ENCODE measurements at places on chromosomes 13 and 19.

- no peak for DNase-seq
Measured at GRCh38 chr19:45780146-45780447, 2.2 kb downstream of the DMPK start.

DNA sequence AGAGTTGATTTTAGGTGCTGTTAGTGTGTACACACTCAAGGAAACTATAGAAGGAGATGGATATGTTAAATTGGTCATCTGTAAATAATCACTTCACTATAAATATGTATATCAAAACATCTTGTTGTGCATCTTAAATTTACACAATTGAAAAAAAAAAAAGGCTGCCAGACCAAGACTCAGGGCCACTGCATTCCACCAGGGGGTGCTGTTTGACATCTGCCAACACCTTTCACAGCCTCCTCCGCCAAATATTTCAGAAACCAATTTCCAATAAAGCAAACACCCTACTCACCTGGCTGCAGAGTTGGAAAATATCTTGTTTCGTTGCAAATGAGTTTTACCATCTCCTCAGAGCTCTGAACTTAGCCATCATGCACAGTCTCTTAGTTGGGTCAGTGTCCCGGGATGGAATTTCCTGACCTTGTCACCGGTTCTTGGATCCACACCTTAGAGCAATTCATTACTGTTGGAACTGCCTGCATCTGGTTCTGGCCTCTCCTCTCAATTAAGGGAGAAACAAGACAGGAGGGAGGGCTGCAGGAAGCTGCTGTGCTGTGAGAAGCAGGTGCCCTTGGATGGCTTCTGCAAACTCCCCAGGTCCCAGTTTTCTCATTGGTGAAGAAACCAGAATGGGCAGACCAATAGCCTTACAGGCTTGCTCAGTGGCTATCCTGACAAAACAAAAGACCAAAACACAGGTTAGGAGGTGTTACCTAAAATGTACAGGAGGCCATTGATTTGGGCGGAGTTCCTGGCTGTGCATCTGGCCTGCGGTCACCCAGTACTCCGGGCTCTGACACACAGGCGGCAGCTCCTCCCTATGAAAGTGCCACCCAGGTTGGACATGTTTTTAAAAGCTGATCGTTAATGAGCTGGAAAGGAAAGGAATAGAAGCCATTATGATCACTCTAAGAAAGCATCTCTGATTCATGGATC is 746.6 kb downstream of the UQCRFS1 start:
- peak; percentile 19 for DNase-seq

- DNase-seq = no peak
Measured at GRCh38 chr13:73521290-73521624, 462.5 kb downstream of the KLF5 start.

DNA sequence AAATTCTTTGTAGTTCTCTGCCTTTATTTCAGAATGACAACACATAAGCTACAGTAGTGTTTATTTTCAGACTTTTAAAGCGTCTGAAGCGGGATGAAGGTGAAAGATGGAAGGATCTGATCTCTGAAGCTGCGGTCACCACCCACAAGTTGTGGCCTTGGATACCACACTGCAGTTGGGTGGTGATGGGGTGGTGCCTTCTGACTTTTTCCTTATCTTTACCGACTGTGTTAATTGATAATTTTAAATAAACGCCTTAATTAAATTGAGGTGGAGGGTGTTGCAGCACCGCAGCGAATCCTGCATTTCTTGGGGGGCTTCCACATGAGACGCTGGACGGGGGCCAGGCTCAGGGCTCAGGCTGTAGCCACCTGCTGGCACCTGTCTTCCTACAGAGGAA is 1.3 kb downstream of the TFDP1 start:
- DNase-seq = no peak

DNA sequence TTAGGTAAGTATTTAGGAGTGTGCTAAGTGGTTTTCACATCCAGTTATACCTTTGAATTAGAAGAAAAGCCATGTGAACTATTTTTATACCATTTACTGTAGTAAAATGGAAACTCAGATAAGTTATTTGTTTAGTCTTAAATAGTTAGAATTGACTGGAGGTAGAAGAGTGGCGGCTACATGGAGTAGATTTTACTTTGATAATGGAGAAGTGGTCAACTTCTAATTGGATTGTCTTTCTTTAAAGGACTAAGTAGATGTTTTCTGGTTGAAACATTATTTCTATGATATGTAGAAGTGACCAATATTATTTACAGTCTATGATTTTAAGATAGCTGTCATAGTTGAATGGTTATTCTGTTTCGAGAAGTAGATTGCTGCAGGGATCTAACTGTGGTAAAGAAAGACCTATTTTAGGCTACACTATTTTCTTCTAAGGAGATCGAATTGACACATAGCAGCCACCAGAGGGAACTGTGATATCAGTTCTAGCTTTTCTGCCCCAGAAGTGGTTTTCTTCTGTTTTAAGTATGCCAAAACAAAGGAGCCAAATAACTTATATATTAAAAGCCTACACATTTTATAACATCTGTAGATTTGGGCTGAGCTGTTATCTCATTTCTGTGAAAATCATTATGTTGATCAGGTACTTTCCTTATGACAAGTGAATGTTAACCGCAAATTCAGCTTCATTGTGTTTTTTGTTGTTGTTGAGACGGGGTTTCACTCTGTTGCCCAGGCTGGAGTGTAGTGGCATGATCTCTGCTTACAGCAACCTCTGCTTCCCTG is 26.1 kb downstream of the ZMYM2 start:
- peak; percentile 9 for DNase-seq

DNA sequence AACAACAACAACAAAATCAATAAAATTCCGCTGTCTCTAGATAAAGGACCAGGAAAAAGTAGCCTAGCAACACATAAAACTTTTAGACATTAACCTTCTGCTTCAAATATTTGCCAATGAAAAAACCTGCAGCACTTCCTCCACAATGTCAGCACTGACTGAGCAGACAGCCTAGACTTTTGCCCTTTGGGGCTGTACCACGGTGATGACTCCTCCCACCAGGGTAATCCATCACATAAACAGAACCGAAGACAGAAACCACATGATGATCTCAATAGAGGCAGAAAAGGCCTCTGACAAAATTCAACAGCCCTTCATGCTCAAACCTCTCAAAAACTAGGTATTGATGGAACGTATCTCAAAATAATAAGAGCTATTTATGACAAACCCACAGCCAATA is 30.2 kb upstream of the TRPC4 start:
- DNase-seq = no peak

- peak; percentile 23 for DNase-seq
Measured at GRCh38 chr13:77544355-77544754, 8.8 kb downstream of the SCEL start.

- DNase-seq = no peak
Measured at GRCh38 chr13:112782429-112783010, 92.7 kb downstream of the ATP11A start.

- no peak for DNase-seq
Measured at GRCh38 chr19:35908973-35909683, 1.0 kb upstream of the TYROBP start.

DNA sequence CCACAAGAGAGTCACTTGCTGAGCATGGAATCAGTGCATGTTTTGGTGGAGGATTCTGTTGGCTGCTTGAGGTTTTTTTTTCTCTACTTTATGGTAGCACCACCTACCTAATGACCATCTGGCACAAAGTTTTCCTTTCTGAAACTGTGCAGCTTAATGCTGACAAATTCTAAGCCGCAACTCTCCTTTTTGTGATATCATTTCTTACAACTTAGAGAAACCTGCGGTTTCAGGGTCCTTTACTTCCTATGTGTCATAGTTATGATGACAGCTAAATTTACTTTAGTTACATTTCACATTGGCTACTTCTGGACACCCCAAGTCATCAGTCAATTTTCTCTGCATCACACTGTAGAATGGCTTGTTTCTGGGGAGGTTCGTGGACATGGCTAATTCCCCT is 115.4 kb upstream of the TMTC4 start:
- DNase-seq = peak; percentile 64

GRCh38 chr19:13835791-13836723 is 40.8 kb downstream of the ZSWIM4 start:
- DNase-seq = no peak

- peak; percentile 65 for DNase-seq
Measured at GRCh38 chr13:102128216-102128810, 273.5 kb downstream of the FGF14 start.

DNA sequence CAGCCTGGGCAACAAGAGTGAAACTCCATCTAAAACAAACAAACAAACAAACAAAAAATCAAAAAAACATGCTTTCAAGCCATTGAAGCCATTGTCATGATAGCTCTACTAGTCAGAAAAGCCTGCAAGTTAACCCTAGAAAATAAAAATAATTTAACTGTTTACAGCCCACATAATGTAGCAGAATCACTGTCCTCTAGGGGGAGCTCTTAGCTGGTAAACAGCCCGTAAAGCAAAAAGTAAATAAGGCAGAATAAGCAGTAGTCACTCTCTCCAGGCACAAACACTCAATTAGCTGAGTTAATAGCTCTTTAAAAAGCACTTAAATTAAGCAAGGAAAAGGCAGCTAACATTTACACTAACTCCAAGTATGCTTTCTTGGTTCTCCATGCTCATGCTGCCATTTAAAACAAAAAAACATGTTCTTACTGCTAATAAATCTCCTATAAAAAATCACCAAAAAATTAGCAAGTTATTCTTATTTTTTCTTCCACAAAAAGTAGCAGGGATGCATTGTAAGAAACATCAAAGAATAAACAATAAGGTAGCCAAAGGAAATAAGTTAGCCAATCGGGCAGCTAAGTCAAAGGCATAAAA is 11.3 kb downstream of the LILRB4 start:
- DNase-seq = peak; percentile 35
